ENCODE measurements at places on chromosomes 5 and 9.

GRCh38 chr5:17426104-17426749, 71.8 kb upstream of the TAF11L2 start:
- no peak for DNase-seq

DNA sequence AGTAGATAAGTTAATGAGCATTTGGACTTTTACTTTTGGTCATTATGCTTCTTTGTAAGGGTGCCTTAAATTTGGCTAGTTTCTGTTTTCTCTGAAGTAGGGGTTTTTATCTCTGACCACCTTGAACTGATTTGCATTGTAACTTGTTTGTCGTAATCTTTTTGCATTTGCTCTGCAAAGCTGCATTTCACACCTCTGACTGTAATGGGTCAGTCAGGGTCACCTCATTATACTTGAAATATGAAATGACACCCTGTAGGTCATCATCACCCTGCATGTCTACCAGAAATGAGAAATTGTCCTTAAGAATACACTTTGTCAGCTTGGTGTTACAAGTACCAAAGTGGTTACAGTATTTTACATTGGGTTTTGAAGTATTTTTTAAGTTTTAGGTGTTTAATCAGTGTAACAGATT, 74.0 kb downstream of the KCNN2 start:
- DNase-seq: no peak

DNA sequence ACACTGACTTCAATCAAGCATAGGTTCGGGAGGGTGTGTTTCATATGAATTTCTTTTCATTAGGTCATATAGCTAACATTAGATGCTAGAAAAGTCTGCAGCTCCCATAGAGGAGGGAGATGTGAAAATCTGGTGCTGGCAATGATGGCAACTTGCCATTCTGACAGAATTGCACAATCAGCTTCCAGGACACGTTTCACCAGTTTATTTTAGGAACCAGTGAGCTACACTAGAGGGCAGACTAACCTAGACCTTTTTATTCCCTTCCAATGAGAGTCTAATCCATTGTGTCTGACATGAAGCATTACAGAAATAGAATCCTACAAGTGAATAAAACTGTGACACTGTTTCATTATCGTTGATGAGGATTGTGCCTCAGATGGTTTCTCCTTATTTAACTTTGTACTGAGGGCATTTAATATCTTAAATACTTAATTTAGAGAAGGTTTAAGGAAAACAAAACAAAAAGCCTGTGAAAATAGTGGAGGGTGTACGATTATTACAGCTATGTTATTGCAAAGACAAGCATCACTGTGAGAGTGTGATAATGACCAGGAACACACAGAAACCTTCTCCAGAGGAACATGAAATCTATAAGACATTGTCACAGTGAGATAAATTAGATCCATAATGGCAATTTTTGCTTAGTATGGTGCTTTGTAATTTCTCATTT, 363.3 kb upstream of the RPS23 start:
- DNase-seq: no peak

DNA sequence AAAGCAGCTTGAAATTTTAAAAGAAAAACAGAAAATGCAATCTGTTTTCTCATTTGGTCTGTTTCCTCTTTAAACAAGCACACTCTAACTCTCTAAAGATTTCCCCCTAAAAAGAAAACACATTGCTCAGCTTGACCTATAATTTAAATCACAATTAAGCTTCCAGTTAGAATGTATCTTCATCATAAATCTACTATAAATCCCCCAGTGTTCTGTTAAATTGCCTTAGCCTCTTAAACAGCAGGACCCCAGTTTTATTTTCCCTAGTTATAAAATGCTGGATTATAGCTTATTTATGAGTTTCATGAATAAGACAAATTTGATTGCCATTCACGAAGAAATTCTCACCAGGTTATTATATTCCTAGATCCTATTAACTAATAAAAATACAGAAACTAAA, 8.6 kb upstream of the SMC2 start:
- DNase-seq: no peak

GRCh38 chr9:119736491-119737454, 367.5 kb upstream of the BRINP1 start:
- DNase-seq: no peak

GRCh38 chr5:129496864-129497595, 36.9 kb downstream of the ADAMTS19 start:
- DNase-seq: no peak

GRCh38 chr5:153903321-153903720, 135.4 kb downstream of the FAM114A2 start:
- no peak for DNase-seq

DNA sequence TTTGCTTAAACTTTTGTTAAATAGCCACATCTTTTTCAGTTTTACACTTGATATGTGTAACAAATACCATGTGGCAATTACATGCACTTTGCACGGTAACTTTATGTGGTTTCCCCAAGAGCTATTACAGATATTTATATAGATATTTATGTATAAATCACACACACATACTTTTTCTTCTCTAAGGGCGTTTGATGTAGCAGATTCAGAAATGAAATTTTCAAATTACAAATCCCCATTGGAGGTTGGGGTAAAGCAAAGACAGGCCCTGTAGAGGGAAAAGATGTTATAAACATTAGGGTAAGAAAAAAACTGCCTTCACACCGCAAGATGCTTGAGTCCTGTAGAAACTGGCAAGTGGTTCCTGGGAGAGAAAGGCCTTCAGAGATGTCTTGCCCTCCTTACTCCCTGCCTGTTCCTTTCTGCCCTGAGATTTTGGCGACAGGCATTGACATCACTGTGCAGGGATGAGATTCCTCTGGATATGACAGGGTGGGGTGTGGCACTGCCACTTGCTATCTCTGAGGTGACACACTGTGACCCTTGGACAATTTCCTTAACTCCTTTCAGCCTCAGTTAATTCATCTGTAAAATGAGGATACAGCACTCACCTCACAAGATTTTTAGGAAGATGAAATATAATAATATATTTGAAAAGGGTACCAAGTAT, 177.9 kb upstream of the TUT7 start:
- DNase-seq: no peak

GRCh38 chr9:92954049-92954861, 6.9 kb downstream of the FGD3 start:
- DNase-seq: peak; percentile 73

- DNase-seq: no peak
Measured at GRCh38 chr5:17799521-17799920, 165.3 kb downstream of the TAF11L14 start.

DNA sequence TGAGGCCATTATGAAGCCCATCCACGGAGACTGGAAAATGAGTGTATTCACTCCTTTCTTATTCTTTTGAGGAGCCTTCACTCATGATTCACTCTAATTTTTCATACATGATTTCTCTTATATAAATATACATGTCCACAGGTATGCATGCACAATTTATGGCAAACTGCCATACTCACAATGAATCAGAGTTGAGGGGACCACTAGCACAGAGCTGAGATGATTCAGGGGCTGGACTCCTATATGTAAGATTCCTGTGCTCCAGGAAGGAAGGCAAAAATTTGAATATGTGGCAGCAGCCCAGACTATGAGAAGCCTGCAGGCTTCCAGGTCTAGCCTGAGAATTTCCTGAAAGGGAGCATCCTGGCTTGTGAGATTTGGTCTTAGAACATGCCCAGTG, 484.6 kb downstream of the PRELID2 start:
- DNase-seq: no peak

GRCh38 chr5:12016159-12016746, 112.0 kb upstream of the CTNND2 start:
- no peak for DNase-seq

DNA sequence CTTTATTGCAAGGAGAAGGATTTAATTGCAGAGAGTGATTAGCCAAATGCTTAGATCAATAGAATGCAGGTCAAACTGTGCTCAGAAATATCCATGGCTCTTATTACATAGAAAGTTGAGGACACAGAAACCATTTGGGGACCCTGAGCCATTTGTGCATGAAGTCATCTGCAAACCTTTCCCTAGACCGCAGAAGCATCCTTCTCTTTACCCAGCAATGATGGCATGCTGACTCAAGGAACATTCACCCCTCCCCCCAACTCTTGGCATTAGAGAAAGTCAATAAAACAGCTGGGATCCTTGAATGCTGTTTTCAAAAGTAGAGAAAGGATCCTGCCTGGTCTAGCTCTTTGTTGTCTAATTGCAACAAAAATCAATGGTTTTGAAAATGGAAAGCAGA, 73.5 kb downstream of the PPP2R2B start:
- no peak for DNase-seq

- DNase-seq: no peak
Measured at GRCh38 chr5:24439465-24439864, 205.3 kb downstream of the CDH10 start.

DNA sequence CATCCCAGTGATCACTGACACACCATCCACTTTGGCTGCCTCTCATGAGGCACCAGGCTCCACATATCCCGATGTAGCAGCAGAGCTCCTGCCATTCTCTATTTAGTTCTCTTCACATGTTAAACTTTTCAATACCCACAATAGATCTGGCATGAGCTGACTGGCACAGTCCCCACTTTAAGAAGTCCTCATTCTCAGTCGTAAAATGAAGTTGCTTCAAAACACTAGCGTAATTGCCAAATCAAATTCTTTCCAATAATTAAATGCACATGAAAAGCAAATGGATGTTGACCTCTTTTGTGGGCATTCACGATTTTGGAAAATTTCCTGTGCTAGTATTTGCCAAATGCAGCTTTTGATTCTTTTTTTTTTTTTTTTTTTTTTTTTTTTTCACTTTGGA, 32.4 kb downstream of the HAPLN1 start:
- no peak for DNase-seq

GRCh38 chr5:129271308-129271707, 176.8 kb downstream of the ISOC1 start:
- no peak for DNase-seq

DNA sequence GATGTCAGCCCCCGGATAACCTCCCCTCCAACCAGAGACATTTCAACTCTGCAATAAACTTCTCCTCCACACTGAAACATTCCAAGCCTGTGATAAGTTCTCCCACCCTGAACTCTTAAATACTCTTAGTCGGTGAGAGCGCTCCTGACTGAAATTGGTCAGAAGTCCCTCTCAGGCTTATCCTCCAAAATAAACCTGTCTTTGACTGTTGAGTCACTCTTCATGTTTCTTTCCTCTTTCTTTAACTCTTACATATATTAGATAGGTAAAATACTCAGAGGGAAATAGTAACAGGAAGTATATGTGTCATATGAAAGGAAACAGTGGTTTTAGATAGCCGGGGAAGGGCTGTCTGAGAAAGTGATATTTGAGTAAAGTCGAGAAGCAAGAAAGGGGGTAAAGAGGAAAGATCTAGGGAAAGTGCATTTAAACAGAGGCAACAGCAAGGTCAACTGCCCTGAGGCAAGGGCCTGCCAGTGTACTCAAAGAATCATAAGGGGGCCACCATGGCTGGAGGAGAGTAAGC, 11.0 kb upstream of the FAM81B start:
- DNase-seq: no peak

DNA sequence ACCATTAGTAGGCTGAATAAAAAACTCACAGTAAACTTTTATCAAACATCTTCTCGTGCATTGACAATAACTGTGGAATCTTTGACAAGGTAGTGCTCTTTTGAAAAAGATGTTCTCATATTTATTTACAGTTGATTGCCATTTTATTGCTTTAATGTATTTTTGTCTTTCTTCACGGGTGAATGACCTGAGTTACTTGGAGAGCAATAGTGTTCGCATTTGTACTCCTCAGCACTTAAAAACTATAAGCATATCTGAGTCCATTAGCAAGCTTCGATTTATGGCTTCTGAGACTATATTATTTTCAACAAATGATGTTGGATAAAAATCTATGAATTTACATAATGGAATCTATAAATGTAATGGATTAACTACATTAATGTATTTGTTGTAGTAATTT, 1012.3 kb downstream of the CDH9 start:
- DNase-seq: no peak

DNA sequence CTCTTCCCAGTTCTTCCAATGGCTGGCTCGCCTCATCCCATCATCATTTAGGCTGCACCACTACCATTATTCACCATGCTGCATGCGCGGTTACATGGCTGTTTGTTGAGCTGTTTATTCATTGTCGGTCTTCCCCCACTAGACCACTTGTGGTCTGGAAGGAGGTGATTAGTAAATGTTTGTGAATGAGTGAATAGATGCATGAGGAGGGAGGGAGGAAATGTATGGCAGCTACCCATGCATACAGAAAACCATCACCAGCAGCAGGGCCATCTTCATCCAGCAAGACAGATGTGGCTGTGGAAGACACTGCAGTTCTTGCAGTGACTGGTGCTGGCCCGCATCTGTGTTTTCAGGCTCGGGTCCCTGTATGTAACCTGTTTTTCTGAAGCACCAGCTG, 113.3 kb upstream of the SAP30L start:
- DNase-seq: no peak
